ENCODE measurements at places on chromosomes 11 and 22.
A peak's percentile ranks its signal among the peaks of the same experiment; 100 is the strongest.

- DNase-seq = no peak
Observed at GRCh38 chr11:102599642-102600261, 25.4 kb downstream of the MMP20 start.

DNA sequence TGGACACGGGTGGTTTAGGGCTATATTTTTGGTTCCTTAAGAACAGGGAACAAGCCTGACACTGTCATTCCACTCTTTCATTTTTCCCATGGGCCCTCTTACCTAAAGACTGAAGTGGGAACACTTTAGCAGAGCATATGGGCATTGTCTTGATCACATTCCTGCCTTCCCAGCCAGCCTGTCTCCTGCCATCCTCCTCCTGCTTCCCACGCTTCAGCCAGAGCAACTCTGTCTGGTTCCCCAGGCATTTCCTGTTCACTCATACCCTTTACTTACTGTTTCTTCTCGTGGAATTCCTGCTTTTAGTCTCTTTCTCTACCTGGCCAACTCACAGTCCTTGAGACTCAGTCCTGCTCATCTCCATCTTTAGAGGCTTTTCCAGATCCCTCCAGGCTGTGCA, 22.8 kb downstream of the MRPL16 start:
- DNase-seq = no peak

- DNase-seq = no peak
Observed at GRCh38 chr11:26947379-26947844, 46.5 kb upstream of the FIBIN start.

- no peak for DNase-seq
Observed at GRCh38 chr11:65058012-65058411, 341 bp downstream of the NAALADL1 start.

DNA sequence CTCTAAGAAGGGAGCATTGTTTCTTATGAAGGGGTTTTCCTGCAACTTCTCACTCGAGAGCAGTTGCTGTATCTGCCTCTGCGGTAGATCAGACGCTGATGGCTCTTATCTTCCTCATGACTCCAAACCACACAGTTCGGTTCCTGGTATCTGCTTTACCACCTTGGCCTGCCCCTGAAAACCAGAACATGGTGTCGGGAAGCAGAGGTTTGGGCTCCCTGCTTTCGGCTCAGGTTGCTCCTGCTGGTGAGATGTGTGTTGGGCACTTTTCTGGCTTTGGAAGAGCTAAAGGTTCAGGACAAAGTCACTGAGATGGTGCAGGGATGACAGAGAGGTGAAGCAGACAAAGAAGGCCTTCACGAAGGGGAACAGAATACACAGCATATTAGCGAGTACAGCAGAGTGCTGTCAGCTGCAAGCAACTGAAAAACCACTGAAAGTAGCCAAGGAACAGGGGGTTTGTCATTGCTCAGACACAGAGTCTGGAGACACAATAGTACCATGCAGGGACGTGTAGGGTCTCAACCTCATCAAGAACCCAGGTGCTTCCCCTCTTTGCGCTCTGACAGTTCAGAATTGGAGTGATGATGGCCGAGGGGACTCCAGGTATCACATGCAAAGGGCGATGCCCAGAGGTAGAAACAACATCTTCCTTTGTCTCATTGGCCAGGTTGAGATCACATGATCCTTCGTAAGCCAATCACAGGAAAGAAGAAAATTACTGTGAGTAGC, 11.9 kb upstream of the CSF2RB start:
- DNase-seq = no peak

- no peak for DNase-seq
Observed at GRCh38 chr11:6404342-6405051, 14.2 kb downstream of the SMPD1 start.

GRCh38 chr11:110513259-110513801, 83.6 kb downstream of the FDX1 start:
- DNase-seq = no peak

DNA sequence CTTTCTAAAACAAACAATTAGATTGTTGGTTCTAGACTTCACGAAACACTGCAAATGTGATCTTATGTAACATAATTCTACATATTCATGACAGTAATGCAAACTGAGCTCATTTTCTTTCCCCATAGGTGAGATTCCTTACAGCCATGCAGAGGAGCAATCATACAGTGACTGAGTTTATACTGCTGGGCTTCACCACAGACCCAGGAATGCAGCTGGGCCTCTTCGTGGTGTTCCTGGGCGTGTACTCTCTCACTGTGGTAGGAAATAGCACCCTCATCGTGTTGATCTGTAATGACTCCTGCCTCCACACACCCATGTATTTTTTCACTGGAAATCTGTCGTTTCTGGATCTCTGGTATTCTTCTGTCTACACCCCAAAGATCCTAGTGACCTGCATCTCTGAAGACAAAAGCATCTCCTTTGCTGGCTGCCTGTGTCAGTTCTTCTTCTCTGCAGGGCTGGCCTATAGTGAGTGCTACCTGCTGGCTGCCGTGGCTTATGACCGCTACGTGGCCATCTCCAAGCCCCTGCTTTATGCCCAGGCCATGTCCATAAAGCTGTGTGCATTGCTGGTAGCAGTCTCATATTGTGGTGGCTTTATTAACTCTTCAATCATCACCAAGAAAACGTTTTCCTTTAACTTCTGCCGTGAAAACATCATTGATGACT, 1.5 kb downstream of the OR9G1 start:
- DNase-seq = no peak

GRCh38 chr11:79342686-79343085, 98.1 kb downstream of the TENM4 start:
- DNase-seq = no peak

GRCh38 chr11:65524014-65524740, 706 bp upstream of the SCYL1 start:
- DNase-seq = no peak

GRCh38 chr11:123429913-123430720, at the start of gene GRAMD1B:
Gene GRAMD1B (plus strand): TSS chr11:123430269. CDS start chr11:123430793, 524 bp downstream.
- DNase-seq = peak; percentile 61

GRCh38 chr11:69308936-69309615, 15.1 kb downstream of the MYEOV start:
- no peak for DNase-seq

GRCh38 chr11:103584720-103585119, 451.7 kb upstream of the DDI1 start:
- DNase-seq = no peak

- DNase-seq = no peak
Observed at GRCh38 chr11:22432291-22433093, 94.3 kb downstream of the SLC17A6 start.

DNA sequence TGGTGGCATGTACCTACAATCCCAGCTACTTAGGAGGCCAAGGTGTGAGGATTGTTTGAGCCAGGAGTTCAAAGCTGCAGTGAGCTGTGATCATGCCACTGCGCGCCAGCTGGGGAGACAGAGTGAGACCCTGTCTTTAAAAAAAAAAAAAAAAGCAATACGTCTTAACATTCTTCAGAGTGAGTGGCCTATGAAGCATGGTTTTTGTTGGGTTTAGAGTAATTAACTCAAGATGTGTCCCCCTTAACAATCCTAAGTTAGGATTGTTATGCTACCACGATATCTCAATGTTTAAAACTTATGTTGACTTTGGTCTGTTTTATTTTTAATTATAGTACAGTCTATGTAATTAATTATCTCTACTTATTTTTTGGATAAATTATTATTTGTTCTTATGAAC, 156.1 kb downstream of the HIPK3 start:
- DNase-seq = no peak

DNA sequence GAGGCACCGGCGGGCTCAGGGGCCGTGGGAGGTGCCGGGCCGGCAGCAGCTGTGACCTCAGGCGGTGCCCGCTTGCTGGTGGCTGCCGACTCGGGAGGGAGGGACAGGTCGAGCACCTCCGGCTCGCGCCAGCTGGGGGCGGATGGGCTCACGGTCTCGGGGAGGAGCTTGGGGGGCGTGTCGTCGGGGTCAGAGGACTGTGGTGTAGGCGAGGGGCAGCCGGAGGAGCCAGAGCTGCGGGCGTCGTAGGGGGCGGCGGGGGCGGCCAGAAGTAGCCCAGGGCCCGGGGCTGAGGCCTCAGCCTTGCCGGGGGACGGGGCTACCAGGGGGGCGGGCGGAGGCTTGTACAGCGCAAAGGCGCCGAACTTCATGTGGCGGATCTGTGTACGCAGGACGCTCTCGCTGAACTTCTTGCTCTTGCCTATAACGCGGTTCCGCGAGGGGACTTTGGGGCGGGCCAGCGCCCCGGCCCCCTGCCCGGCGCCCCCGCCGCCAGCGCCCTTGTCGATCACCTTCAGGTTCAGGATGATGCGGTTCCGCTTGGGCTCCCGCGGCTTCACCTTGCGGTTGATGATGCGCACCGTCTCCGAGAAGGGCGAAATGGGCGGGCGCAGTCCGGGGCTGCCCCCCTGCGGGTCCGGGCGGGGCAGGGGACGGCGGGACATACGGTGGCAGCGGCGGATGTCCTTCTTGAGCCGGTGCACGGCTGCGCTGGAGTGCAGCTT, 5.5 kb downstream of the CBX6 start:
- DNase-seq = no peak

GRCh38 chr11:61149624-61150615, 11.3 kb downstream of the VPS37C start:
- no peak for DNase-seq

GRCh38 chr11:98940913-98941312, 79.8 kb upstream of the CNTN5 start:
- DNase-seq = no peak

DNA sequence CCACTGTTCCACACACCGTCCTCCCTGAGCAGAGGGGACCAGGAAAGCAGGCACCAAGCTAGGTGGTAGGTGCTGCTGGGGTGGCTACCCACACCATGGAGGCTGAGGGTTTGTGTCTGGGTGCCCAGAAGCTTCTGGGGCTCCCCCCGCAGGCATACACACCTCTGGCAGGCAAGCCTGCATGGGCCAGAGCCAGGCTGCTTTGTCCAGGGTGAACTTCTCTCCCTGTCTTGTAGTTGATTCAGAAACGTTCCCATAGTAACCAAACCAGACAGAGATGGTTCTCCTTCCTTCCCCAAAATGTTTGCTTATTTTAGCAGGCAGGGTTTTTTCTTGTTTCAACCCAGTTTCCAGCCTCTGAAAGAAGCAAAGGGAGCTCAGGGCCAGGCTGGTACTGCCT, 40.9 kb upstream of the SUSD2 start:
- no peak for DNase-seq

DNA sequence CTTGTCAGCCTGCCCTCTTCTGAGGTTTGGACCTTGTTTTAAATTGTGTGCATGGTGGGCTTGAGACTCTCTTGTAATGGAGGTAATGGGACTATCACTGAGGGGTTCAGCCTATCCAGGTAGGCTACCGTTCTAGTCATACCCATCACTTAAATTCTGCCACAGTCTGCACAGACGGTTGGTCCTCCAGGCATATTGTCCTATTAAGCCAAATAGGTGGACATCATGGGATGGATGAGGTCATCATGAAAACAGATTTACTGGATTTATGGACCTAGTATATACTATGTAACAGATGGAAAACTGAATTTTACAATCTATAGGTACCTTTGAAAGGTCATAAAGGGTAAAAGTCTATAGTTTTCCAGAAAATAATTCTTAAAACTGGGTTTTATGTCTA, 9.1 kb upstream of the RBM4 start:
- no peak for DNase-seq

GRCh38 chr11:31807799-31808667, 3.1 kb downstream of the PAX6 start:
- DNase-seq = no peak

DNA sequence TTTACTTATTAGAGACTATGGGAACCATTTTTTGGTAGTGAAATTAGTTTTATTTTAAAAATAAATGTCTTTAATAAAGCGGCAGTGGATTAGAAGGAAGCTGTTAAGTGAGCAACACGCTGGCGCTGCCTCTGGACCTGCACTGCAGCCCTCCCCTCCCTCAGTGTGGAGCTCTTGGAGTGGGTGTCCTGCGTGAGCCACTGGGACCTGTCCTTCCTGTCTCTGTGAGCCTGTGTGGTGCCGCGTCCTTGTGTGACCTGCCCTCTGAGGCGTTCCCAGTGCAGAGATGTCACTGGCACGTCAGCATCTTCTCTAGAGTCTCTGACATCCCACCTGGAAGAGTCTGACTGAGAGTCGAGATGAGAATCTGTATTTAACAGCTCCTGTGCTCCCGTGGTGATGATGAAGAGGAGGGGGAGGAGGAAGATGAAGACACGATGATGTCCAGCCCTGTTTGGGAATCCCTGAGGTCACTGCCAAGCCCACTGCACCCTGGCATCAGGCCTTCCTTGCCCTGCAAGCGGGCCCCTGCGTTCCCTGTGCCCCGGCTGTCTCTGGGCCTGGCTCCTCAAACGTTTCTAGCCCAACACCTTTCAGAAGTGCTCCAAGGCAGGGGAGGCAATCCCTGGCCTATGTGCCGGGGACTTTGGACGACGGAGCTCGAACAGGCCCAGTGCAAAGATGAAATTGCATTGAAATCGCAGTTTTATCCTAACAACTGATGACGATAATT, 271.8 kb downstream of the TBC1D22A start:
- DNase-seq = no peak

- no peak for DNase-seq
Observed at GRCh38 chr11:103731670-103732069, 304.8 kb upstream of the DDI1 start.

GRCh38 chr22:33255791-33256190, 197.6 kb upstream of the SYN3 start:
- DNase-seq = no peak

GRCh38 chr11:95542868-95543551, 246.6 kb downstream of the FAM76B start:
- DNase-seq = no peak

DNA sequence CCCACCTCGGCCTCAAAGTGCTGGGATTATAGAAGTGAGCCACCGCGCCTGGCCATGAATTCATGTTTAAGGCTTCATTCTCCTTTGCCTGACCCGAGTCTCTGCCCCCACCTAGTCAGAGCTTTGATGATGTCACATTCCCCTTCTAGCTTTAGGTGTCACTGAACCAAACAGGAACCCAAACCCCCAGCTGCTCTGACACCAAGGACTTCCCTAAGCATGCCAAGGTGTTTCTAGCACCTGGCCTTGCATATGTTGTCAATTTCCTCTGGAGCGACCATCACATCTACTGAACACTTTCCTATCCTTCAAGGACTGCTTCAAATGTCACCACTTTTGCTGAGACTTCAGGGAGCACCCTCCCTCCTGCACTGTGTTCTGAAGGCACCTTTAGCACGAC, 2.3 kb downstream of the F2 start:
- DNase-seq = no peak

GRCh38 chr11:74311352-74311926, at the start of gene P4HA3:
Gene P4HA3 (minus strand): TSS chr11:74311640. CDS start chr11:74311611, 29 bp downstream.
- no peak for DNase-seq

- DNase-seq = peak; percentile 52
Observed at GRCh38 chr11:64305691-64306562, 603 bp downstream of the ESRRA start.

DNA sequence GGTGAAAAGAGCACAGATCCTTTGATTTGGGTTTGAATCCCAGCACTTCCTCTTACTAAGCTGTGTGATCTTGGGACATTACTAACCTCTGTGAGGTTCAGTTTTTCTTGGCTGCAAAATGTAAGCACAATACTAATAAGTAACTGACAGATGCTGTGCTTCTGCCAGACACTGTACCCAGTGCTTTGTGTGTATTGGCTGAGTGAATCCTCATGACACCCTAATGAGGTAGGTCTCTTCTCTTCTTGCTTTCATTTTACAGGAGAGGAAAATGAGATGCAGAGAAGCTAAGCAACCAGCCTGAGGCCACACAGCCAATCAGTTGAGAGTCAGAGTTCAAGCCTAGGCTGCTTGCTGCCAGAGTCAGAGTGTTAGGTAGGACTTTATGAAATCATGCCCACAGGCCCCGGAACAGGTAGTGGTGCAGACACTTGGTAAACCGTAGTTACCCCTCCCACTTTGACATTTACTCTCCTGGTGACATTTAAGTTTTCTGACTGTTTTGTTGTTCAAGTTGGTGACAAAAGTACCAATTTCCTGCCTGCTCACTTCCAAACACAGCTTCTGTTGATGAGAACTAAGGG, 21.2 kb downstream of the PTPRJ start:
- peak; percentile 73 for DNase-seq
